Activated effector memory CD4-positive, alpha-beta T cell treated with Interleukin-2 at 50 U/mL for 16 hours (primary cell): ENCODE measurements at places on chromosomes 3 and 15.
A peak's percentile ranks its signal among the peaks of the same experiment; 100 is the strongest.

DNA sequence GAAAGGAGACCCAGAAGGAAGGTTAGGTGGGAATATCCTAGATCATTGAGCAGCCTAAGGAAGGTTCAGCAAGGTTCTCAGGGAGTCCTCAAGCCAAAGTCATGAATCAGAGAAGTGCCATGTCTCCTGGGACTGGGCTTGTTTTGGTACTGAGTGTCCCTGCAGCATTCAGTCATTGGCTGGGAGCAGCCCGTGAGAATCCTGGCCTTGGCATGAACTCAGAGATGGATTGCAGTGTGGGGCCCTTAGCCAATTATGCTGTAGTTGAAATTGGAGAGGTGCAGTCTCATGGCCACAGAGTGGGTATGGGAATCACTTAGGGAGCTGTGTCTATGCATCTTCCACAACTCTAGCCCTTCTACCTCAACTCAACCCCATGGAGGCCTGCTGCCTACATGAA, 17.0 kb upstream of the PPM1L start:
- no peak for DNase-seq

- DNase-seq: no peak
Measured at GRCh38 chr15:38153781-38154180, 98.9 kb upstream of the SPRED1 start.

- DNase-seq: no peak
Measured at GRCh38 chr3:165503346-165503745, 307.2 kb upstream of the SLITRK3 start.

DNA sequence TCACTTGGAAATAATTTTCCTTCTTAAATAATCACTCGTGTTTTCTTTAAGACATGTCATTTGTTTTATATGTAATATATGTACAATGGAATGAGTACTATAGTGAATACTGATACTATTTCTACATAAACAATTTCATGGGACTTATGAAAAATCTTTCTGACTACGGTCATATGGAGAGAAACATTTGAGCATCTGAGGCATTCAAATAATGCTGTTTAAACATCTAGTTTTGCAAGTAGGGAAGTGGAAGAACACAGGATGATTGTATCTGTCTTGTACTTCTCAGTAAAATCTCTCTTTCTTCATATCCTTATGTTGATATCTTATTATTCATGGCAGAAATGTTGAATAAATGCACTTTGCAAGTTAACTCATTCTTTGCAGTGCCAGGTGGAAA, 599.5 kb upstream of the KCNMB2 start:
- no peak for DNase-seq

- no peak for DNase-seq
Measured at GRCh38 chr3:154304116-154304786, 20.0 kb downstream of the DHX36 start.

DNA sequence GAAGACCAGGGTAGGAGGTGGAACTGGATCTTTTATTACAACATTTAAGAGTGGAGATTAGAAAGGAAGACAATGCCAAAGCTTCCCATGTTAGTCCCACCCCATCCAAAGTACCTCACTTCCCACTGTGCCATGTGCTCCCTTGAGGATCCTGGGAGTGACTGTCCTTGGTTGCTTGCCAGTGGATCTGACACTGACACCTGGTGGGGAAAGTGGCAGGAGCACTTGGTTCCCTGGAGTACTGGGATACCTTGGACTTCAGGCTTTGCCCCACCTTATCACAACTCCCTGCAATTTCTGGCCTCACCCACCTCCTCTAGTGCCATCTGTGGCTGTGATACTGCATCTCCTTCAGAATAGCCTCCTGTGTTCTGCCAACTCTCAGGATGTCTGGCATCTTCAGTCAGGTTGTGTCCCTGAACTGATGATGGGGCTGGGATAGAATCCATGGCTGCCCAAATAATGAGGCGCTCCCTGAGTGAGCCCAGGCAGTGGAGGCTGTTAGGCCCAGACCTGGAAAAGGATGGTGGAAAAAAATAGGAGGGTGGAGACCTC, 1.3 kb downstream of the ELL3 start:
- no peak for DNase-seq

DNA sequence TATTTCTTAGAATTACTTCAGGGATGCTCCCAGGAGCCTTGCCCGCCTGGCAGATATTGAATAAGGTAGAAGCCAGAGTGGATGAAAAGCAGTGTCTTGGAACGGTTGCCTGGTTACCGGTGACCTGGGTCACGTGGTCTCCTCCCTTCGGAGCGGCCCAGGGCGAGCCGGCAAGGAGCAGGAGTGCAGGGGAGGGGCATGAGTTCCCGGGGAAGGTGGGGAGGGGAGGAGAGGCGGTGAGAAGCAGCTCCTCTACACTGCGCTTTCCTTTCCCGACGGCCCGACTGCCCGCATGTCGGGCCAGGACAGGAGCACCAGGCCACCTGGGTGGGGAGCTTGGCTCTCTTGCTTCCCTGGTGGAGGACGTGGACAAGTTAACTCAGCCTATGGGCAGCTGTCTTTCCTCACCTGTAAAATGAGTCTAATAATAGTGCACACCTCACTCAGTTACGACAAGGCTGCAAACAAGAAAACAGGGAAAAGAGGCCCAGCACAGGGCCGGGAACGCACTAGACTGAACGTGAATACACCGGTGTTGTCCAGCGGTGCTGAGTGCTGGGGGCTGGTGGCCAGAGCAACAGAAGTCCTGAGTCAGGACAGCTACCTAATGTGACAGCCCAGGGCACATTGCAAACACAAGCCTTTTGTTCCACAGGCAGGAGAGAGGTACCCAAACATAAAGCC, 198.3 kb downstream of the ADAMTS9 start:
- DNase-seq: no peak

DNA sequence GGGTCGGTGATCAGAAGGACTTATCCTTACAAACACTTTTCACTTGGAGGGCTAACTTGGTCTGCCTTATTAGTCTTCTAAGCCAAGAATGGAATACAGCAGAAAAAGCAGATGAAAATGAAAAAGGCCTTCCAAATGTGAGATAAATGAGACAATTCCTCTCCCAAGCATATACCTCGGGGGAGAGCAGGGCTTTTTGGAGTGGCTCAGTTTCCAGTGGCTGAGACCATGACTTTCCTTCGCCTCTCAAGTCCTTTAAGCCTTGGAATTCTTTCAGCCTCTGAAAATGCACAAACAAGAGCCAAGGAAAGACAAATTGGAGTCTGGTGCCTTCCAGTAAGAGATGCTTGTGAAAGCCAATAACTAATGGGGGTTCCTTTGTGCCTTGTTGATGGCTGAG, 130.9 kb downstream of the DTWD1 start:
- DNase-seq: no peak

GRCh38 chr3:133572158-133573053, 1.1 kb upstream of the CDV3 start:
- no peak for DNase-seq

- DNase-seq: no peak
Measured at GRCh38 chr3:177050501-177051237, 146.6 kb downstream of the TBL1XR1 start.

DNA sequence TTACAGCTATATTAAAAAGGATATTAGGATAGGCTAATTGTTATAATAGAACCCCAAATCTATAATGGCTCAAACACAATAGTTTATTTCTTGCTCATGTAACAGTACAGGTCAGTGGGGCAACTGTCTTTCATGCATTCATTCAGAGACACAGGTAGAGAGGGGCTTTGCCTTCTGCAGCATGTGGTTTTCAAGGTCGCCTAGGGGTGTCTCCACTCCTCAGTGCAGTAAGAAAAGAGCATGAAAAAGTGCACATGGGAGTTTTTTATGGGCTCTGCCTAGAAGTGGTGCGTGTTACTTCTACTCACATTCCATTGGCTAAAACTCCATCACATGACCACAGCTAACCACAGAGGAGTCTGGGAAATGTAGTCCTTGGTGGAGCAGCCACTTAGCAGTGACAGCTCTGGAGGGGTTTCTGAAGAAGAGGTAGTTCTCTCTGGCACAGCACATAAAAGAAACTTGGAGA, 1.8 kb downstream of the ZBTB38 start:
- peak; percentile 33 for DNase-seq

DNA sequence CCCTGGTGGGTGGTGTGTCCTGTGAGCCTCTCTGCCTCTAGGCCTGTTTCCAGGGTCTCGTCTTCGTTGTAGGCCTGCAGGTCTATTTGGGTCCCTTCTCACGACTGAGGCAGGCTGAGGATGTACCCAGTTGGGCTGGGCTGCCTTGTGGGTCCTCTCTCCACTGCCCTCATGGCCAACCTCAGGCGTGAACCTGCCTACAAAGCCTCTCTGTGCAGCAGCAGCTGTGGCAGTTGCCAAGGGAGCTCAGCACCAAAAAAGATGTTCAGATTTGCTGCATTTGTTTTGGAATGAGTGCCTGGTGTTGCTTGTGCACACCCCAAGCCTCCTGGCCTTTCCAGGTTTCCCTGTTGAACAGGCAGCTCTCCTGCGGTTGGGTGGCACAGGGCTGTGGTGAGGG, 13.4 kb downstream of the KLF13 start:
- DNase-seq: no peak
